A549 treated with ZK216348 at 1 μM for 4 hours (cell line): ENCODE measurements at places on chromosomes 7 and 10. TPM values are rescaled to one million over a fixed set of nuclear protein-coding genes. Genes with fewer than 3 reads are reported as not detected.

IFRD1 gene
- 26.9 to 33.3 TPM (median 31.8 TPM) in 5 replicates for total RNA-seq

PAPOLB gene
- not detected in 5 replicates for total RNA-seq

IGF2BP3 gene
- 19.2 to 34.3 TPM (median 24.8 TPM) in 5 replicates for total RNA-seq

CYP3A4 gene
- total RNA-seq: not detected in 5 replicates

CPXM2 gene
- total RNA-seq: not detected in 5 replicates

INHBA gene
- total RNA-seq: 0.20 to 1.0 TPM (median 0.61 TPM) in 5 replicates

GNAT3 gene
- total RNA-seq: not detected in 5 replicates

ZNF273 gene
- 1.4 to 3.4 TPM (median 2.5 TPM) in 5 replicates for total RNA-seq

CACNB2 gene
- total RNA-seq: not detected in 5 replicates

FZD8 gene
- total RNA-seq: 3.2 to 7.0 TPM (median 6.1 TPM) in 5 replicates

RET gene
- total RNA-seq: 0.37 to 0.80 TPM (median 0.59 TPM) in 5 replicates

OR2A12 gene
- total RNA-seq: not detected in 5 replicates

ELMO1 gene
- total RNA-seq: 1.4 to 3.0 TPM (median 2.0 TPM) in 5 replicates

C10orf105 gene
- not detected in 5 replicates for total RNA-seq

MMD2 gene
- total RNA-seq: not detected in 5 replicates

BTBD16 gene
- 0.22 to 0.92 TPM (median 0.58 TPM) in 5 replicates for total RNA-seq

CHAT gene
- total RNA-seq: not detected in 5 replicates

FBXO24 gene
- 0.07 to 0.40 TPM (median 0.15 TPM) in 3 of 5 replicates, not detected in the others for total RNA-seq

CYP3A7 gene
- total RNA-seq: not detected in 5 replicates

EN2 gene
- total RNA-seq: 0.62 to 1.0 TPM (median 0.96 TPM) in 5 replicates

ADRB1 gene
- total RNA-seq: 0.70 to 1.4 TPM (median 1.2 TPM) in 5 replicates

LRRC17 gene
- total RNA-seq: not detected in 5 replicates

NPSR1 gene
- not detected in 5 replicates for total RNA-seq

LIPM gene
- not detected in 5 replicates for total RNA-seq

SFTPA2 gene
- total RNA-seq: not detected in 5 replicates

CALML5 gene
- total RNA-seq: not detected in 5 replicates

AGBL3 gene
- total RNA-seq: 0.67 to 1.2 TPM (median 1.00 TPM) in 5 replicates

THAP5 gene
- 7.1 to 21.6 TPM (median 14.8 TPM) in 5 replicates for total RNA-seq

SORBS1 gene
- total RNA-seq: 0.52 to 0.71 TPM (median 0.60 TPM) in 5 replicates

HHEX gene
- total RNA-seq: 12.8 to 15.5 TPM (median 14.1 TPM) in 5 replicates

ZNF727 gene
- not detected in 5 replicates for total RNA-seq

TEX47 gene
- total RNA-seq: not detected in 5 replicates

PRKG1 gene
- not detected in 5 replicates for total RNA-seq

SRRM3 gene
- 5.8 to 11.6 TPM (median 10.0 TPM) in 5 replicates for total RNA-seq

LRRD1 gene
- not detected in 5 replicates for total RNA-seq

FFAR4 gene
- total RNA-seq: 0.12 to 0.33 TPM (median 0.22 TPM) in 5 replicates

AKR1C4 gene
- 0.27 to 0.50 TPM (median 0.32 TPM) in 4 of 5 replicates, not detected in the other for total RNA-seq

RAB18 gene
- 67.0 to 121 TPM (median 84.9 TPM) in 5 replicates for total RNA-seq

TFR2 gene
- 1.6 to 3.1 TPM (median 2.5 TPM) in 5 replicates for total RNA-seq

FRMD4A gene
- total RNA-seq: 2.8 to 11.1 TPM (median 4.3 TPM) in 5 replicates
